ENCODE measurements at places on chromosomes 1 and 21.

- no peak for DNase-seq
Measured at GRCh38 chr1:172401477-172401876, 19.0 kb upstream of the C1orf105 start.

- DNase-seq: no peak
Measured at GRCh38 chr1:73029571-73029970, 747.2 kb upstream of the NEGR1 start.

DNA sequence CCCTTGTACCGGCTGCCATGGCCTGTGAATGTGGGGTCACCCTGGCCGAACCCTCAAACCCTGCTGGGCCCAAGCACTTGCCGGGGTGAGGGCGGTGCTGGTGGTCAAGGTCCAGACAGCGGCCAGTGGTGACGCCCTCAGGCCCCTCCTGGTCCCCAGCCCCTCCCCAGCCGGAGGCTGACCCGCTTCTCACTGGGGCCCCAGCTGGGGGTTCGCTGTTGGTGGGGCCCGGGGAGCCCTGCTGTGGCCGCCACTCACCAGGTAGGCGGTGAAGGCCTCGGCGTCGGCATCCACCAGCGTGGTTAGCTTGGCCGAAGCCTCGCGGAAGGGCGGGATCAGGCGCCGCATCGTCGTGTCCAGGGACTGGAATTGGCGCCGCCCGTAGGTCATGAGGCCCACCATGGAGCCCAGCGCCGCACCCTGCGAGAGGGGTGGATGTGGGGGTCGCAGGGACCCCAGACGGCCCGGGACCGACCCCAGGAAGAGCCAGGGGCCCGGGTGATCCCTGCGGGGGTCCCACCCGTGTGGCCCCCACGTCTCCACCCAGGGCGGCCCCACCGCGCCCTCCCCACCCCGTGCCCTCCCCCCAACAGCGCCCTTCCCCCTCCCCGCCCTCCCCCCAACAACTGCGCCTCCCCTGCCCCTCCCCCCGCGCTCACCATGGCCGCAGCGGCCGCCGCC is 10.1 kb downstream of the FTCD start:
- DNase-seq: no peak

GRCh38 chr1:228446852-228447251 is 30.2 kb upstream of the TRIM17 start:
- DNase-seq: no peak

- DNase-seq: no peak
Measured at GRCh38 chr1:172697534-172698002, 38.7 kb downstream of the FASLG start.

DNA sequence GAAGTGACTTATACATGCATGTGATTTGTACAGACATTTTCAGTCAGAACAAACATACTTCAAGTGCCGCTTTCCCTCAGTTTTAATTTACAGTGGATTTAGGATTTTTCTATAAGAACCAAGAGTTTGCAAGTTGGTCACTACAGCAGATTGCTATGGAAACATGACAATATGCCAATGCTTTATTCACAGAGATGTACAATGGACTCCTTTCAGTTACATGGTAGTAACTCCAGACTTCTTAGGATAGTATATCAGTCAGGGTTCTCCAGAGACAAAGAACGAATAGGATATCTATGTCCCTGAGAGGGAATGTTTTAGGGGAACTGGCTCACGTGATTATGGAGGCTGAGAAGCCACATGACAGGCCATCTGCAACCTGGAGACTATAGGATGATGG is 27.4 kb downstream of the IFI44 start:
- no peak for DNase-seq

GRCh38 chr1:76494807-76495206 is 372.5 kb upstream of the ST6GALNAC5 start:
- DNase-seq: no peak

DNA sequence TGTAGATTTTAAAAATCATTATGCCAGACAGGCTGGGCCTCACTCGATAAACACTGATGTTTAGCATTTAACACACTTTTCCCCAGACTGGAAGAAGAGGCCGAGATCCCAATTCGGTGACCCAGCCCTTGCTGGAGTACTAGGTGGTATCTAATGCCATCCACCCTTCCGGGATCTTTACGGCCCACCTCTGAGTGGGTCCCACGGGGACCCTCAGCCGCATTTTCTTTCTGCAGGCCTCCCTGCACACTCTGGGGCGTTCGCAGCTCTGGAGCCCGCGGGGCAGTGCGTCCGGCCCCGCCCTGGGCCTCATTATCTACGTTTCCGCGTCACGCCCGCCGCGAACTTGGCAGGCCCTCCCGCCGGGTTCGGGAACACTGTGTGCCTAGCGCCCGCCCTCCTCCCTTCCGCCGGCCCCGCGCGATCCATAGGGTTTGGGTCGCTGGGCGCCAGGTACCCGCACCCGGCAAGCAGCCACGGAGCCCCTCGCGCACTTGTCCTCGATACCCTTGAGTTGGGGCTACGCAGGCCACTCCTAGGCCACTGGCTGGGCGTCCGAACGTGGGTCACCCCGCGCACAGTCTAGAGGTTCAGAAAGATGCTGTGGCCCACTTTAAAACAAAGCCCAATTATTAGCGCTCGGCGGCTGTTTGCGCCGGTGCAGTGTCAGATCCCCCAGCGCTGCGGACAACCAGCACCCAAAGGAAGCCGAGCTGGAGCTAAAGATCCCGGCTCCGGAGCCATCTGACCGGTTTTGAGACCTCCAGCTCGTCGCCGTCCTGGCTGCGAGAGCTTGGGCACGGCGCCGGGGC is 950 bp upstream of the EVA1C start:
- DNase-seq: peak; percentile 91

- no peak for DNase-seq
Measured at GRCh38 chr1:109671067-109671466, 3.2 kb downstream of the GSTM2 start.

- no peak for DNase-seq
Measured at GRCh38 chr1:40058453-40059337, 18.2 kb downstream of the CAP1 start.

DNA sequence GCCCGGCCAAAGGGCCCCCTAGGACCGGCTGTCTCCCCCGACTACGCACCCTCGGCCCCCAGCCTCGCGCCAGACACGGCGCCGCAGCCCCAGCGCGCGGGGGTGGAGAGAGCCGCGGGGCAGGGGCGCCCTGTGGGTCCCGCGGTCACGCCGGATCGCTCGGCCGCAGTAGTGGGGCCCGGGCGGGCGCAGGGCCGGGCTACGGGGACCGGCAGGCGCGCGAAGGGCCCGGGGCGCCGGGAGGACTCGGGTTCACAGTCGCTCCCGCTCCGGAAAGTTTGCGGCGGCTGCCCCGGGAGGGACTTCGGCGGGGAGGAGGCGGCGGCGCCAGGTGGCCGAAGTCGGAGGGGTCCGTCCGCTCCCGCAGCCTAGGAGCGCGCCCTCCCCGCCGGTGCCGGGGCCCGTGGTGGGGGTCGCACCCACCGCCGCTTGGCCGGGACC is 7.1 kb upstream of the ZNF669 start:
- DNase-seq: no peak
